ENCODE measurements at places on chromosomes 6 and 20.

GRCh38 chr6:38460186-38460585 is 179.5 kb downstream of the BTBD9 start:
- DNase-seq = no peak

DNA sequence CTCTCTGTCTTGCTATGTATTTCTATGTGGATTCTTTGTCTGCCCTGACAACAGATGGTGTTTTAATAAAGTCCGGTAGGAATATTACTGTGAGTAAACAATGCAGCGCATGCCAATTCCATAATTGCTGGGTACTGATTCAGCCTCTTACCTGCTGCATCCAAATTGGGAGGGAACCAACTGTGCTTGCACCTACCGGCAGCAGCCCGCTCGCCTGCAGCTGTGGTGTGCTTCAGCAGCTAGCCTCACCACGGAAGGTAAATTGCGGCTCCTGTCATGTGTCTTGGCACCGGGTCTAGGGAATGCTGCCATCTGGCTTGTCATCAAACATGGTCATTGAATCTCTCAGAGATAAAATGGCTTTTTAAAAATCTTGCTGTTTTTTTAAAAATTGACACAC is 704.8 kb upstream of the SLC35B3 start:
- DNase-seq = no peak

DNA sequence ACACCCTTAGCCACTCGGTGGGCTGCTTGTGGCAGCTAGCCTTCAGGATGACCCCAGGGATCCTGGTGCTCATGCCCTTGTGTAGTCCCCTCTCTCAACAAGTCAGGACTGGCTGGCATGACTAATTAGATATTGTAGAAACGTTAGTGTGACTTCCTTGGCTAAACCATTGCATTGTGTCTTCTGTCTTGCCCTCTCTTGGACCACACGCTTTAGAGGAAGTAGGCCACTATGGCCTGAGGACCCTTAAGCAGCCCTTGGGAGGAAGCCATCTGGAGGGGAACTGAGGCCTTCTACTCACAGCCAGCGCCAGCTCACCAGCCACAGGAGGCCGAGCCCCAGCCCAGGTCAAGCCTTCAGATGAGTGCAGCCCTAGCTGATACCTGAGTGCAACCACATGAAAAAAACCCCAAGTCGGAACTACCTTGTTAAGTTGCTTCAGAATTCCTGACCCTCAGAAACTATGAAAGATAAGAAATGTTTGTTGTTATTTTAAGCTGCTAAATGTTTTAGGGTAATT is 10.1 kb downstream of the ANGPT4 start:
- no peak for DNase-seq

DNA sequence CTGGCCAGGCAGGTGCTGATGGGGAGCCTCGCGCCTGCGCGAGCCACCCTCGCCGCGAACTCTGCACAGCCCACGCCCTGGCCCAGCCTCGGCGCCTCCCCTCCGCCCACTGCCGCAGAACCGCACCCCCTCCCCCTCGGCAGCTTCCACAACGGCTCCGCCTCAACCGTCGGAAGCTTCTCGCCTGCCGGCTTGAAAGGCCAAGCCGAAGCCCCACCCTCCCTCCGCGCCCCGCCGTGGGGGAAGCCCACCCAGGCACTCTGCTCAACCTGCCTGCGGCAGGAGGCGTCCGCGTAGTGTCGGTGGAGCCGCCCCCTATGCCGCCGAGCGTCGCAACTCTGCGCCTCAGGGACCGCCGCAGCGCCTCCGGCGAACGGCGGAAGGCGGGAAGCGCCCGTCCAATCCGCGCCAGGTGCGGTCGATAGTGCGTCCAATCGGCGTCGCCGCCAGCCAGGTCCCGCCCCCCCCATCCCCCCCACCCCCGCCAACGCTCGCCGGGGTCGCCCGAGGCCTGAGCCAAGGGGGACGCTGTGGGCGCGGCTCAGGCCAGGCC is at the start of gene SYCP2:
Gene SYCP2 (minus strand): TSS at position 342 of the 553 bp plus-strand sequence. CDS start 11,224 bp downstream, outside the sequence.
- no peak for DNase-seq

DNA sequence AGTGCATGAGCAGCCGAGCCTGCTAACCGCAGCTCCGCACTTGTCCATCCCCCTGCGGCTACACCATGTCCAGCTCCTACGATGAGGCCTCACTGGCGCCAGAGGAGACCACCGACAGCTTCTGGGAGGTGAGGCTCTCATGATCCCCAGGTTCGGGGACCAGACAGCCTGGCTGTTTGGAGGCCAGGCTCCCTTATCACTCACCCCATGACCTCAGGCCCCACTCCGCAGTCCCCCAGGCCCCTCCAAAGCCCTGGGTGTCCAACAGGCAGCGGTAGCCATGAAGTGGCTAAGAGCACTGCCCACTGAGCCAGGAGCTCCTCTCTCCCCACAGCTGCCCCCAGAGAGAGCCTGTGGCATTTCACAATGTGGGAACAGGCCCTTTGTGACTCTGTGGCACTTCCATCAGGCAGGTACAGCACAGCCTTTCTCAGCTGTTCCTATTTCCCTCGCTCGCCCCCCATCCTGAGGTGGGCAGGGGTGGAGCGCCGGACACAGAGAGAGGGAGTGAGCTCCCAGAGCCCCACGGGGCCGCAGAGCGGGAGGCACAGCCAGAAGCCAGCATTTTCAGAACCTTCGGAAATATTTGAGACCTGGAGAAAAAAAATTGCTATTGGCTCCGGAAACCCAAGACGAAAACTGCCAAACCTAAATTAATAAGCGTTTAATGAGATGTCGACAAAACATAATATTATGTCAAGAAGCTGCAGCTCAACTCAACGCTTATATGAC is 29.7 kb downstream of the SPDEF start:
- DNase-seq = no peak

- no peak for DNase-seq
Measured at GRCh38 chr20:32236048-32236533, 28.4 kb downstream of the POFUT1 start.

DNA sequence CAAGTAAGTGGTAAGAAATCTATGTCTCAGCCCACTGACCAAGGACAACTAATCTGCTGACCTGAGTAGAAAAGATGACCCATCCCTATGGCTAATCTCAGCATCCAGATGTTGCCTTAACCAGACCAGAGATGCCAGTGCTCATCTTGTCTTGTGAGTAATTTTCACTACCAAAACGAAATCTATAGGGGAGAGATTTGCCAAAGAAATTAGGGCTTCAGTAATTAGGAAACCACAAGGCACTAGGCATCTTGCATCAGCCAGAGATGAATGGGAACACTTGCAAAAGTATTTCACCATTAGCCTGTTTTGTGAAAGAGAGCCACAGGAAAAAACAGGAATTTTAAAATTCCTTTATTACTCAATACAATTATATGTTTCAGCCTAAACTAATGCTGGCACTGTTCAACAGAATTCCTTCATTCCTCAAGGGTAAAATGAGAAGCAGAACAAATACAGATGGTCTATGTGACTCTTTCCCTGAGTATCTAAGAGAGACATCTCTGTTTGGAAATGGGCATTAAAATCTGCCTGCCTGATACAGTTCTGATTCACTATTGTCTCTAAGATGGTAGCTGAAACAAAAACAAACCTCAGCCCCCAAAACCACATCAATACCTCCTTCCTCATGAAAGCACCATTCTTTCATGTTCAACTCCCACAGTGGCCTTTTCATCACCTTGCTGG is 87.8 kb downstream of the GMDS start:
- peak; percentile 76 for DNase-seq

DNA sequence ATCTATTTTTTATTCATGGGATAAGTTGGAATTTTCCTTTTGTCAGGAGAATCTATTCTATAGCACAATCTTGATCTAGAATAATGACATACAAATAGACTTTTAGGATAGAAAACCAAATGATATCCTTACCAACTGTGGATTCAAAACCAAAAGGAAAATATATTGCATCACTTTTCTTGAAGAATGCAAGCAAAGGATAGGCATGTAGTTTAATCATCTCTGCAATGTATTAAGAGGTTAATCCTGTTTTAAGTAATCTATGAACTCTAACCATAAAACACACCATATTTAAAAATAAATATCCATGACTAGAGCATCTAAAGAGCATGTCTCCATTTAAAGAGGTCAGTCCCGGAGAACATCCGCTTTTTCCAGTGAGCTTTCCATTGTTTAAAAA is 106.7 kb upstream of the CNKSR3 start:
- DNase-seq = no peak

DNA sequence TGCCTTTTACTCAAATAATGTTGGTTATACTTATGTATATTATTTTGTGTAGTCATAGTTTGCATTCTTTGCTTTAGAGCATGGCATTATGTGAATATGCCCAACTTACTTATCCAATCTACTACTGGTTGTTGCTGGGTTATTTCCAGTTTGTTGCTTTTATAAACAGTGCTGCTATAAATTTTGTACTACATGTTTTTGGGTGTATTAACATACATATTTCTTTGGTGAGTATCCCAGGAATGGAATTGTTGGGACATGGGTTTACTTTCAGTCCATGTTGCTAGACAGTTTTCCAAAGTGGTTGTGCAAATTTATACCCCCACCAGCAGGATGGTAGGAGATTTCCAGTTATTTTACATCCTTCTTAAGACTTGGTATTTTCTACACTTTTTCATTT is 157.1 kb upstream of the THEMIS start:
- no peak for DNase-seq

- DNase-seq = peak; percentile 13
Measured at GRCh38 chr6:138382498-138383265, 5.0 kb downstream of the SMIM28 start.

GRCh38 chr6:75815756-75816155 is 66.7 kb downstream of the MYO6 start:
- no peak for DNase-seq

GRCh38 chr6:139881728-139882211 is 507.3 kb upstream of the CITED2 start:
- peak; percentile 44 for DNase-seq
